ENCODE measurements at places on chromosomes 13 and 19.
A peak's percentile ranks its signal among the peaks of the same experiment; 100 is the strongest.

- no peak for DNase-seq
Measured at GRCh38 chr13:59534806-59535205, 628.9 kb downstream of the DIAPH3 start.

DNA sequence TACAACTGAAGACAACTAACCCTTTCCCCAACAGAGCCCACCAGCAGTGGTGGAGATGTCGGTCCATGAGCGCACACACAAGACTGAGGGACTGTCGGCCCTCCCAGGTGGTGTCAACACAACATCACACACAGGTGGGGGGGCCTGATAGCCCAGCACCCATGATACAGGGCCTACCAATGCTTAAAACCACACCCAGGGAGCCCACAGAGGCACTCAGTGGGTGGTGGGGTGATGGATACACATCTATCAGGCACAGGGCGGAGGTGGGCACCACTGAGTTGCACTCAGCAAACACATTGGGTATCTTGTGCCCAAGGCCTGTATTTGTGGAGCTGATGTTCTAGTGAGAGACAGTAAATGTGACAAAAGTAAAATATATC is 7.0 kb upstream of the ZFP36 start:
- no peak for DNase-seq

GRCh38 chr13:112346899-112347229 is 29.3 kb upstream of the SPACA7 start:
- DNase-seq = no peak

GRCh38 chr13:108897955-108898354 is 268.5 kb downstream of the MYO16 start:
- DNase-seq = peak; percentile 9

GRCh38 chr13:36163809-36164308 is 32.7 kb upstream of the DCLK1 start:
- DNase-seq = no peak

DNA sequence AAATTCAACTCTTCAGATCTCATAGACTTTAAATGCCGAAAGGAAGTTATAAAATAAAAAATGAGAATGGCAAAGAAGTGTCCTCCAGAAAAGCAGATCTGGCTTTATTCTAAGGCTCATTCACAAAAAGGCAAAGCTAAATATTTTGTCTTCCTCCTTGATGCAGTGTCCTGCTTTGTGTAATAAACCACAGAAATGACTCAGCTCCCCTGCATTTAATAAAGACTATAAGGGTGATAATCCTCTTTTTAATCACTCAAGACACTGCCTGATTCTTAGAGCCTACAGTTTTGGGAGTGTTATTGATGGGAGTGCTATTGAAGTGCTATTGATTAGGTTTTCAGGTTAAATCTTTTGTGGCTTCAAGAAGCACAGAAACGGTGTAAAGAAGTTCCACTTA is 482.0 kb downstream of the PCDH20 start:
- DNase-seq = no peak

GRCh38 chr19:58059003-58059670 is at the start of gene ZNF135:
TSS of gene ZNF135 (plus strand) at chr19:58059282. CDS start at chr19:58060003, 721 bp downstream.
- DNase-seq = peak; percentile 52

GRCh38 chr13:66537417-66537816 is 692.7 kb downstream of the PCDH9 start:
- DNase-seq = no peak

- DNase-seq = no peak
Measured at GRCh38 chr19:23784274-23784673, 25.6 kb upstream of the ZNF681 start.

DNA sequence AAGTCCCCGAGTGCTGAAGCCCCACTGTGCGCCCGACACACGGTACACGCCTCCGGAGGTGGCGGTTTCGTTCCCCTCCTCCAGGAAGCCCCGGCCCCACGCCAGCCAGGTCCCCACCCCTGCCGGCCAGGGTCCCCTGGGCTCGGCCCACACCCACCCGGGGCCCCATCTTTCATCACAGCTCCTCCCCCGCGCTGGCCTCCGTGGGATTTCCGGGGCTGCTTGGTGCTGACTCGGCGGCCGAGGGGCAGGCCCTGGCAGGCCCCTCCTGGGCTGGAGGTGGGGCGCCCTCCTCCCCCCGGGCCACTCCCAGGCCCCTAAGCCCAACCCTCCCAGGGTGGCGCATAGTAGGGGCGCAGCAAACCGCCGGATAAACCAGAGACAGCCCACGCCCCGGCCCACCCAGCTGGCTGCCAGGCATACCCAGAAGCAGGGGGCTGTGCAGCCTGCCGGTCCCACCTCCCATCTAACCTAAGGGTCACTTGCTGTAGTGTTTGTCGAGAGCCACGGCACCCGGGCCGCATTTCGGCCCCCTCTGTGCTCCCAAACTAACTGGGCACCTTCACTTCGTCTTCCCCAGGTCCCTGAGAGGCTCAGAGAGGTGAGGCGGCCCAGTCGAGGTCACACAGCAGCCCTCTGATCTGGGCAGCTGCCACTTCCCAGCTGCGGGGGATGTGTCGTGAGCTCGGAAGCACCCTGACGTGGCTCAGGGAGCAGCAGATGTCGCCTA is 6.6 kb downstream of the ZBTB7A start:
- peak; percentile 67 for DNase-seq

- DNase-seq = no peak
Measured at GRCh38 chr13:43086181-43086580, 62.8 kb downstream of the DNAJC15 start.

DNA sequence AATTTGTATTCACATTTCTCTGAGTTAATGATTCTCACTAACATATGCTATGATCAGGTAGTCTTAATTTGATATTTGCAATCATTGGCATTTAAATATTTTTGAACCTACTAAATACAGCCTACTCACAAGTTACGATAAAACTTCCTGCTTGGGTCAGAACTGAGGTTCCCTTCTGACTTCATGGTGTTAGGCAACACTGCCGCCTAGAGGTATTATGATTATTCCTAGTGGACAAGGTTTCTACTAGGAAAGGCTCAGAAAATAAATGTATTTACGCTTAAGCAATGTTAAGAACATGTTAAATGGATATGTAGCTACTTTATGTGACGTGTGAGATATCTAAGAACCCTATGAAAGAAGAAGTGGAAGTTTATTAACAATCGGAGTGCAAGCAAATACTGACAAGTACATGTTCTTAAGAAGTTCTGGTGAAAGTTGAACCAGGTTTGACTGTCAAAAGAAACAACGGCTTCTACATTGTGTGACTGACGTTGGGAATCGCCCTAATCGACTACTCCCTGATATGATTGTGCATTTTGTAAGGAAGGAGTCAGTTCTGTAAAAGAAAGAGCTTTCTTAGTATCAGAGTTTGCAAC is 1395.8 kb downstream of the SLITRK5 start:
- no peak for DNase-seq

DNA sequence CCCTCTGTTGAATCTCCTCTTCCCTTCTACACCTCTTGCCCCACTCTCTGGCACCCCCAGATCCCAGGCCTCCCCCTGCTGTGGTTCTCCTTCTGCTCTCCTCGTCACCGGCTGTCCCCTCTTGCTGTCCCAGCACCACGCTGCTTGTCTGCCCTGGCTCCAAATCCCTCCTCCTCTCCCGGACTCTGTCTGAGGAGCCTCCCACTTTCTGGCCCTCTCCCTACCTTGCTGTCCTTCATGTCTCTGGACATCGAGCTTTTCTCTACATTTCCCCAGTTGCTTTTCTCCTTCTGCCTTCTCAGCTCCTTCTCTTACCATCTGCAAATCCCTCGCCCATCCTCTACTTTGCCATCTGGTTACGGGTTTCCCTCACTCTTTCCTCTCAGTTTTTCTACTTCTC is 1.2 kb downstream of the ZNF347 start:
- DNase-seq = no peak

DNA sequence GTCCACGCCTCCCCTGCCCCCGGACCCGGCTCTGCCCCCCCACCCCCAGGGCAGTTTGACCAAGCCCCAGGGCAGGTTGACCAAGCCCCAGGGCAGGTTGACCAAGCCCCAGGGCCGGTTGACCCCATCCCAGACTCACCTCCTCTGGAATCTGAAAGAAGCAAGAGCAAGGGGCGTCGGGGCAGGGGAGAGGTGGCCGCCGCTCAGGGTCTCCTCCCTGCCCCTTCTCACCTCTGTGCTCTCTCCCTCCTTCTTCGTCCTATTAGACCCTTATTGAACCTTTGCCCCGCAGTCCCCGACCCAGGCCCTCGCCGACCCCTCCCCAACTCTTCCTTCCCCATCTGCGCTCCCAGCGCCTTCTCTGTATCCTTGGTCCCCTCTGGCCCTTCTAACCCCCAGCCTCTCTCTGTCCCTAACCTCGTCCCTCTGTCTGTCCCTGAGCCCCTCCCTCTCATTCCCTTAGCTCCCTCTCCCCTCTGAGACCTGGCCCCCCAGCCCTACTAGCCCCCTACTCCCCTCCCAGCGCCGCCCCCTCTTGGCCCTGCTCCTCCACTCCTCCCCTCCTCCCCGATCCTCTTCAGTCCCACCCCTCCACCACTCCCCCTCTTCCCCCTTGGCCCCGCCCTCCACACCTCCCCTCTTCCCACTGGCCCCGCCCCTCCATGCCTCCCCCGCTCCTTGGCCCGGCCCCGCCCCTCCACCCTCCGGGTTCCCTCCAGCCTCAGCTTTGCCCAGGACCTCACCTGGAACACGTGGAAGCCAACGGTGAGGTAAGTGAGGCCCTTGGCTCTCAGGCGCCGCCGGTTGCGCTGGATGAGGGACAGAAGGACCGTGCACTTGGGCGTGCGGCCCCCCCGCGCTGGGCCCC is 7.6 kb downstream of the CAPN12 start:
- DNase-seq = peak; percentile 74

GRCh38 chr13:109809216-109809932 is 23.0 kb upstream of the IRS2 start:
- no peak for DNase-seq

GRCh38 chr13:30105381-30105780 is 202.0 kb downstream of the KATNAL1 start:
- no peak for DNase-seq

GRCh38 chr13:76621705-76622104 is 264.5 kb downstream of the KCTD12 start:
- DNase-seq = no peak

DNA sequence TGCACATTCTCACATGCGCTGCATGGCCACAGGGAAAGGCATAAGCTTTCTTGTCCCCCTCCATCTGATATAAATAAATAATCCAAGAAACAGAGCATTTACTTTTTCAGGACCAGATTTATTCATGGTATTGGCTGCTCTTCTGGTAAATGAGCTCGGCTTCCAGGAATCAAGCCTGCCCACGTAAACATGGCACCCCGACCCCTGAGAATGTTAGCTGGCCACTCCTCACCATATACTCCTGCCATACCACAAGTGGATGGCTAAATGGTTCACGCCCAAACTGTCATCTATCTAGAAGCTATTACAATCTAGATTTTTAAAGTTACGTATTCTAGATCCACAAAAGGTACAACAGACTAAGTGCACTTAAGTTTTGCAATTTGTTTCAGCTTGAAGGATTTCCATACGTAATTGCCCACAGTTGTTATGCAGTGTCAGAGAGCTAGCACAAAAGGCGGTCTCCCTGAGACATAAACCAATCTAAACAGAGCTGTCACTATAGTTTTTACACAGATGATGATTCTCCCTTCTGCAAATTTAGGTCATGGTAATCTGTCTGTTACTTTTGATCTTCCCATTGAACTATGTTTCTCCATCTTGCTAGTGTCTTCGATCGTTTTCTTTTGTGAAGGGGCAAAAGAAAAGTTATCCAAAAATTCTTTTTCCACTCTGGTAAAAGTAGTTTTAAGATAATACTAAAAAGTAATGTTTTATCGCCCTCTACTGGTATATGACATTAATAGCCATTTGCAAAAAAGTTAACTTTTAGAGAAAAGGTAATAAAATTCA is 16.2 kb upstream of the FOXO1 start:
- DNase-seq = no peak

- peak; percentile 16 for DNase-seq
Measured at GRCh38 chr19:3868770-3869456, at the start of gene ZFR2. TSS of gene ZFR2 (minus strand) at chr19:3869038. CDS start at chr19:3869017, 21 bp downstream.

- no peak for DNase-seq
Measured at GRCh38 chr13:71602344-71602743, 264.7 kb downstream of the DACH1 start.

- no peak for DNase-seq
Measured at GRCh38 chr19:15841875-15842569, 26.6 kb upstream of the OR10H1 start.

- DNase-seq = no peak
Measured at GRCh38 chr13:19056984-19057490, 124.6 kb downstream of the TUBA3C start.

DNA sequence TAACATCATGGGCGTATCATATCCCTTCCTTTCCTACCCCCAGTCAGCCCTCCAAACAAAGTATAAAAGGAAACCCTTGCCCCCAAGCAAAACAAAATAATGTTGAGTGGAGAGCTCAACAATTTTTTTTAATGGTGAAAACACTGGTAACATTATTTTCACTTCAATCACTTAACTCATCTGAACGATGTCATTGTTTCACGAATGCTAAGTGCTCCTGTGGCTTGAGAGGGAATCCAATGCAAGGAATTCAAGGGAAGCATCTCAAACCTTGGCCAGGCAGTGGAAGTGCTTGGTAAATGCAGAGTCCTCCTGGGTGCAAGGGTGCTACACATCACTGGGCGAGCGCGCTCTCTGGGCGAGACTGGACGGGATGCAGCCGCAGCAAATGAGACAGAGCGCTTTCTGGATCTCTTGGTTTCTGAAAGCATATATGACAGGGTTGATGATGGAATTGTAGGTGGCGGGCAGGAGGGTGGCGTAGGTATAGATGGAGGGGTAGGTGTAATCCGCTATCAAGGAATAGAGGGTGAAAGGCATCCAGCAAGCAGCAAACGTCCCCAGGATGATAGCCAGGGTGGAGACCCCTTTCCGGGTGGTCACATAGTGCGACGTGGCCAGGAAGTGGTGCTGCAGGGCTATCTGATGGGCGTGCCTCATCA is 2.0 kb downstream of the GPR12 start:
- DNase-seq = no peak

- DNase-seq = no peak
Measured at GRCh38 chr19:41311613-41312012, 1.6 kb downstream of the CCDC97 start.

DNA sequence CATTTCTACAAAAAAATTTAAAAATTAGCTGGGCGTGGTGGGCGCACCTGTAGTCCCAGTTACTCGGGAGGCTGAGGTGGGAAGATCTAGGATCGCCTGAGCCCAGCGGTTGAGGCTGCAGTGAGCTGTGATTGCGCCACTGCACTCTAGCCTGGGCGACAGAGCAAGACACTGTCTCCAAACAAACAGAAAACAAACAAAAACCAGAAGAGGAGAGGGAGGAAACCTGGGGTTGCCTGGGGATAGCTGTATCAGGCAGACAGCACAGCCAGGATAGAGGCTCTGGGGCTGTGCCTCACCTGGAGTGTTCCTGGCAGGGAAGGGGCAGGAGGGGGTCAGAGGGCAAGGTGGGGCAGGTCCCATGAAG is 2.6 kb upstream of the POLR2E start:
- DNase-seq = no peak

GRCh38 chr13:25783601-25784024 is 268.2 kb downstream of the SHISA2 start:
- DNase-seq = no peak

GRCh38 chr13:21723807-21724505 is 53.1 kb downstream of the FGF9 start:
- DNase-seq = no peak
